ENCODE measurements at places on chromosomes 7 and 10. TPM values are rescaled to one million over a fixed set of nuclear protein-coding genes. Genes with fewer than 3 reads are reported as not detected.

GRCh38 chr10:52308251-52309031 lies 5.6 kb upstream of the DKK1 start:
- no peak overlapping the region for H3K4me3 ChIP-seq
- peaks cover 4% of the 10 kb centered on the region for H3K4me1 ChIP-seq
- no peaks in the 10 kb centered on the region for H3K36me3 ChIP-seq
- no peak overlapping the region for H3K27ac ChIP-seq
- peaks cover 45% of the 10 kb centered on the region for H3K27me3 ChIP-seq

DNA sequence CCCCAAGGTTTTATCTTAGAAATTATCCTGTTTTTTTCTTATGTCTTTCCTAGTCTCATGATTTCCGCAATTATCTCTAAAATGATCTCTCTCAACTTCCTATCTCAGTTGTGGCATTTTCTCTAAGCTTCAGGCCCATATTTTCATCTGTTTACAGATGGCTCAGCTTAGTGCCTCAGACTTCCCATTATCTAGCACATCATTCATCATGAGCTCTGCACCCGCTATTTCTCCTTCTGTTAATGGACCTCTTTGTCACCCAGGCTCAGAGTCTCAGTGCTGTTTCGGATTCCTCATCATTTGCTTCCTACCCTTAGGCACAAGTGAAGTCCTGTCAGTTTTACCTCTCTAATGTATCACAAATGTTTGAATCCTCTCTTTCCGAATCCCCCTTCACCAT lies 84.1 kb downstream of the BMPR1A start:
- H3K27ac ChIP-seq: no peak overlapping the region
- DNase-seq: no peak
- H3K36me3 ChIP-seq: no peaks in the 10 kb centered on the region
- peaks cover 2% of the 10 kb centered on the region for H3K4me1 ChIP-seq

DNA sequence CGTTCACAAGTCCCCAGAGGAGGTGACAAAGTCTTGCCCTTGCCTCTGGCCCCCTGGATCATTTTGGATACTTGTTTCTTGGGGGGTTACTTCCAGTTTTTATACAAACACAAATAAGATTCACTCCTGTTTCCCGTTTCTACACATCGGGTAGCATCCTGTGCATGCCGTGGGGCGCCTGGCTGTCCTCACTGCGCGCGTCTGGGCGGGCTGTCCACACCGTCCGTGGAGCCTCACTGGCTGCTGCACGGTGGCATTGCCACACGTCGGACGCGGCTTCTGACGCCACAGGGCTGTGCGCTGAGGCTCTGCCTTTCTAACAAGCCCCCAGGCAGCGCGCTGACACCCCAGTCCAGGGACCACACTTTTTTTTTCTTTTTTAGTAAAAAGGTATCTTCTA lies 18.4 kb downstream of the BNIP3 start:
- H3K27me3 ChIP-seq: no peaks in the 10 kb centered on the region
- H3K4me1 ChIP-seq: peaks cover 12% of the 10 kb centered on the region
- no peak overlapping the region for H3K4me3 ChIP-seq
- peaks cover 21% of the 10 kb centered on the region for H3K36me3 ChIP-seq
- no peak overlapping the region for H3K27ac ChIP-seq

DNA sequence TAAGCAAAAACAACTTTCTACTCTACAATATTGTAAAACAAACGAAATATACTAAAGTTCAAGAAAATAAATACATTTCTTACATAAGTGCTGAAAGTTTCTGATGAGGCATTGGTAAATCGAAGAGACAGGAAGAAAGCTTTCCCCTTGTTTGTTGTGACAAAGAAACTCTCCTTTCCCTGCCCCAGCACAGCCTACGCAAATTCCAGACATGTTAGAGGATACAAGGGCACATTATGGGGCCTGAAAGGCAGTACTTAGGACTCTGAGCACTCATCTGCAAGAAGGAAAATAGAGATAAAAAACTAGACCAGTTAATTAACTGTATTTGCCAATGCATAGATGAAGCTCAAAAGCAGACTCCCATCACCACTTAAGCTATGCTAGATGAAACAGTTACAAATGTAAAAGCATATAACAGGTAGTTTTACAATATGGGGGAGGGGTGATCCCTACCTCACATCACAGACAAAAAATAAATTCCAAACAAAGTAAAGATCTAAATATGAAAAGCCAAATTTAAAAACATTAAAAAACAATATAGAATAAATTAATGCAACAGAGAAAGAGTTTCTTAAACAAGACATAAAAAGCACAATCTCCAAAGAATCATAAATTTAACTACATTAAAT lies 21.8 kb downstream of the ARHGAP19 start:
- no peaks in the 10 kb centered on the region for H3K27me3 ChIP-seq
- no peak overlapping the region for H3K27ac ChIP-seq
- DNase-seq: no peak
- H3K4me3 ChIP-seq: no peak overlapping the region
- H3K4me1 ChIP-seq: peaks cover 10% of the 10 kb centered on the region

- no peaks in the 10 kb centered on the region for H3K36me3 ChIP-seq
- no peaks in the 10 kb centered on the region for H3K4me1 ChIP-seq
- no peak overlapping the region for H3K27ac ChIP-seq
- H3K4me3 ChIP-seq: no peak overlapping the region
Measured at GRCh38 chr7:152860310-152860709, 100.8 kb downstream of the ACTR3B start.

- no peak for DNase-seq
- peaks cover 5% of the 10 kb centered on the region for H3K36me3 ChIP-seq
- H3K27me3 ChIP-seq: peaks cover 20% of the 10 kb centered on the region
- no peak overlapping the region for H3K4me3 ChIP-seq
- H3K4me1 ChIP-seq: peaks cover 25% of the 10 kb centered on the region
Measured at GRCh38 chr7:151242159-151243044, 6.1 kb downstream of the SMARCD3 start.

- no peaks in the 10 kb centered on the region for H3K4me1 ChIP-seq
- H3K27me3 ChIP-seq: peaks cover 13% of the 10 kb centered on the region
- no peak overlapping the region for H3K4me3 ChIP-seq
Measured at GRCh38 chr10:69842882-69843281, 41.2 kb downstream of the COL13A1 start.

DNA sequence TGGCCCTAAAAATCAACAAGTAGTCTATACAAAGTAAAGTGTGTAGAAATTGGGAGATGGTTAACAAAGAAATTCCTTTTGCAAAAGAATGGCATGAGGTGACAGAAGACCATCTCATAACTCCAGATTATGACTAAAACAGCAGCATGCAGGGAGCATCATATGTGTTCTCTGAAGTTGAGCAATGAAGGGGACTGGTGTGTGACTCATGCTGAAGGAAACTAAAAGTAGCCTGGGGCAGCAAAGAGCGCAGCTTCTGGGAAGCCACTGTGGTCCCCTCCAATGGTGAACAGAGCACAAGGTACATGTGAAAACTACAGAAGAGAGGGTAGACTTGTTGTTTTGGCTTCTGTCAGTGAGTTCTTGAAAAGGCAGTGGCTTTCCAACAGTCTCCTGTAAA lies 133.4 kb downstream of the MACC1 start:
- no peak for DNase-seq
- no peaks in the 10 kb centered on the region for H3K4me1 ChIP-seq
- H3K4me3 ChIP-seq: no peak overlapping the region
- H3K27ac ChIP-seq: no peak overlapping the region

GRCh38 chr10:565146-565545 lies 124.3 kb downstream of the DIP2C start:
- H3K4me1 ChIP-seq: no peaks in the 10 kb centered on the region
- no peaks in the 10 kb centered on the region for H3K36me3 ChIP-seq
- no peak overlapping the region for H3K27ac ChIP-seq
- no peaks in the 10 kb centered on the region for H3K27me3 ChIP-seq
- no peak overlapping the region for H3K4me3 ChIP-seq
- no peak for DNase-seq

DNA sequence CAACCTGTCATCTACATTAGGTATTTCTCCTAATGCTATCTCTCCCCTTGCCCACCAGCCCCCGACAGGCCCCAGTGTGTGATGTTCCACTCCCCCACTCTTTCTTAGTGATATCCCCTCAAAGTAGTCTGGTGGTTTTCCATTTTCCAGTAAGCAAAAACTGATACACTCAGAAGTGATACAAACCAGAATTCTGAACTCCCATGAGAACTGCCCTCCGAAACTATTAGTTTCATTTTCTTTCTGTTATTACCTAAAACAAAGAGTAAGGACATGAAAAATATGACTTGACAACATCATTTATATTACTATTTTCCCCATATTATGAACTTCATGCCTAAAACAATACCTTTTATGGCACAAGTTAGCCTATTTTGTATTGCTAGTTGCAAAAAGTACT lies 175.0 kb downstream of the OTUD1 start:
- no peaks in the 10 kb centered on the region for H3K4me1 ChIP-seq
- H3K36me3 ChIP-seq: no peaks in the 10 kb centered on the region
- DNase-seq: no peak
- no peaks in the 10 kb centered on the region for H3K27me3 ChIP-seq
- no peak overlapping the region for H3K27ac ChIP-seq
- H3K4me3 ChIP-seq: no peak overlapping the region

DNA sequence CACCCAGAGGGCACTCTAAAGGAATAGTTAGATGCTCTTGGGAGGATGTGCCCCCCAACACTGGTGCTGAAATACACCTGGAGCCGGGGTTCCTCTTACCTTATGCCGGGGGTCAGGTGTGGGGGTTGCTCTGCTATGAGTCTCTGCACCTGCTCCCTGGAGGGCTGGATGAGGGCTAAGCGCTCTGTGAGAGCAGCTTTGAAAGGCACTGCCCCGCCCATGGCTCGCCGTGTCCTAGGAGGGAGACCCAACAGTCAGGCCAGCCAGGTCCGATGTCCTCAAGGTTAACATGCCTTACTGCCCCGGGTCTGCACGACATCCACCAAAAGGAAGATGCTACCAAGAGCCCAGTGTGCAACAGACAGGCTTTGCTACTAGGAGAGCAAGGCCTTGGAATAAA lies 31.7 kb downstream of the PSPH start:
- no peak overlapping the region for H3K27ac ChIP-seq
- H3K4me1 ChIP-seq: no peaks in the 10 kb centered on the region
- no peaks in the 10 kb centered on the region for H3K27me3 ChIP-seq
- no peak overlapping the region for H3K4me3 ChIP-seq
- no peak for DNase-seq

DNA sequence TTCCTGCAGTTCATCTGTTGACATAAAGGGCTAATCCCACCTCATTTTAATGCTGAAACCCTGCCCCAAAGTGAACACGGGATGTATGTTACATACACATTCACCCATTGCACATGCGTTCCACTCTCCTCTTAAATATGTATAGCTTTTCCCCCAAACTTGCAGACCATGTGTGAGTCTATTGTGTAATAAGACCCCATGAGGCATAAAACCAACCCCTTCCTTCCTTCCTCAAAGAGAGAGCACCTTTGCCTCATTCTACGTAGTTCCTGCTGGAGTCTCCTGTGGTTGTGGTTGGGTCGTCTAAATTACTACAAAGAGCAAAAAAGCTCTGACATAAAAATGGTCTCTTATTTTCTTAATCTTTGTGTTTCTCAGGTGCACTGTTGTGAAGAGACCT lies 345.7 kb upstream of the KLF6 start:
- H3K4me1 ChIP-seq: peaks cover 51% of the 10 kb centered on the region
- peaks cover 13% of the 10 kb centered on the region for H3K36me3 ChIP-seq
- H3K27me3 ChIP-seq: no peaks in the 10 kb centered on the region

DNA sequence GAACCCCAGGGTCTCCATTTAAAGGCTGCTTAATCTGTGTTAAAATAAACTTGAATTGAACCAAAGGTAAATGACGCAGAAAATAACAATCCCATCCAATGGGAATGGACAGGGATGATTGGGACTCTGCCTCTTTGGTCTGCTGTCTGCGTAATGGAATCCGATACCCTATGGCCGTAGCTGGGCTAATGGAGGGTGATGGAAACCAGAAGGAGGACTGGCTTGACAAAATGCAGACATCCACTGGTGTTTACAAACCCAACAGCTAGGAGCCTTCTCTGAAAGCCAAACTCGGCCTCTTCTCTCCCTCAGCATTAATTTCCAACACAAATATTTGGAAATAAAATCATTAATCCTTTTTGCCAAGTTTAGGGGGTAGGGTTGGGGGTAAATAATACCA lies 162.2 kb upstream of the CHST15 start:
- no peaks in the 10 kb centered on the region for H3K4me1 ChIP-seq
- H3K27ac ChIP-seq: no peak overlapping the region
- no peaks in the 10 kb centered on the region for H3K27me3 ChIP-seq
- H3K4me3 ChIP-seq: no peak overlapping the region

DNA sequence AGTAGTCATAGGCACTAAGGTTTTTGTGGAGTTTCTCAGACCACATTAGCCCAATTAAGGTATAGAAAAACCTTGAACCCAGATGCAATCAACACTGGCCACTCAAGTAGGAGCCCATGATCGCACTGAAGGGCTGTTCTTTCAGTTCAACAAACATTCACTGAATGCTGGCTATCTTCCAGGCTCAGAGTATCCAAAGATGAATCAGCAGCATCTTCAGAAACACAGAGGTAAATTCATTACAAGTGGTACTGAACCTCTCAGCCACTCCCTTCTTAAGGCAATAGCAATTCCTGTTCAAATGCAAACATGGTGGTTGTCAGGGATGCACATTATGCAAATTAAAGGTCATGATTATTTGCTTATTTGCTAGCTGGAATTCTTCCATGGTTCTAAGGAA lies 17.1 kb downstream of the KCNK18 start:
- H3K27ac ChIP-seq: no peak overlapping the region
- peaks cover 27% of the 10 kb centered on the region for H3K27me3 ChIP-seq
- peaks cover 7% of the 10 kb centered on the region for H3K4me1 ChIP-seq

GRCh38 chr10:46040004-46040403 lies 6.1 kb downstream of the MSMB start:
- DNase-seq: no peak
- no peaks in the 10 kb centered on the region for H3K4me1 ChIP-seq
- H3K4me3 ChIP-seq: no peak overlapping the region
- H3K27ac ChIP-seq: no peak overlapping the region
- no peaks in the 10 kb centered on the region for H3K36me3 ChIP-seq
- peaks cover 11% of the 10 kb centered on the region for H3K27me3 ChIP-seq

DNA sequence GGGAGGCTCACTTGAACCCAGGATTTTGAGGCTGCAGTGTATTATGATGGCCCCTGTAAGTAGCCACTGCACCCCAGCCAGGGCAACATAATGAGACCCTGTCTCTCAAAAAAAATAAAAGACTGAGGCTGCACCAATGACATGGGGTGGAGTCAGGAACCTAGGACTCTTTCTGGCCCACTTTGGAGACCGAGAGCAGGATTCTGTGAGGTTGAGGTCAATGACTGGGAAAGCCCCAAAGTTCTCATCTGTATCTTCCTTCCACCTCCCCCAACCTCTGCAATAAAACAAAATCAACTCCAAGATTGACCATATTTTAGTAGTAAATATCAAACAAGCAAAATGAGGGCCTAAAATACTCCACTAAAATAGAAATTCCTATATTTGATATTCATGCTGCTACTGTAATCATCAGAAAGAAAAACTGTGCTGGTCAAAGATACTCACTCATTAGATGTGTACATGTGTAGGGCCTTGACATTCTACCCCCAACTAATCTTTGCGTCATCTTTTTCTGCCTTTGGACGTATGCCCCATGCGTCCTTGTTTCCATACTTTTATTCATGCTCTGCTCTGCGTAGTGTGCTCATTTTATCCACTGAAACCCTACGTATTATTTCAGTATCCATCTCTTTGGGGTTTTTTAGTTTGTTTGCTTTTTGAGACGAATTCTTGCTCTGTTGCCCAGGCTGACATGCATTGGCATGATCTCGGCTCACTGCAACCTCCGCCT lies 23.8 kb downstream of the WBP1L start:
- no peak for DNase-seq
- H3K27me3 ChIP-seq: no peaks in the 10 kb centered on the region
- H3K36me3 ChIP-seq: peaks cover 11% of the 10 kb centered on the region

Gene TLL2
- total RNA-seq: not detected

Gene MKX
- total RNA-seq: not detected

Gene CALCR
- not detected for total RNA-seq

Gene CYP2C9
- not detected for total RNA-seq

Gene TFR2
- 20.7 TPM for total RNA-seq

Gene OR2A7
- 2.1 TPM for total RNA-seq

Gene GOLGA7B
- total RNA-seq: 0.33 TPM

Gene ANKMY2
- total RNA-seq: 8.0 TPM

Gene SFTPA1
- total RNA-seq: not detected

Measured in activated CD4-positive, alpha-beta T cell treated with anti-CD3 and anti-CD28 coated beads, Interleukin-2, amount 10 ng/mL, durations not matched to agents 24 days and 14 days (primary cell).